Activated CD8-positive, alpha-beta memory T cell treated with anti-CD3 and anti-CD28 coated beads, Interleukin-2, amount 10 ng/mL, durations not matched to agents 7 days and 5 days (primary cell): ENCODE measurements at places on chromosomes 1 and 21.

DNA sequence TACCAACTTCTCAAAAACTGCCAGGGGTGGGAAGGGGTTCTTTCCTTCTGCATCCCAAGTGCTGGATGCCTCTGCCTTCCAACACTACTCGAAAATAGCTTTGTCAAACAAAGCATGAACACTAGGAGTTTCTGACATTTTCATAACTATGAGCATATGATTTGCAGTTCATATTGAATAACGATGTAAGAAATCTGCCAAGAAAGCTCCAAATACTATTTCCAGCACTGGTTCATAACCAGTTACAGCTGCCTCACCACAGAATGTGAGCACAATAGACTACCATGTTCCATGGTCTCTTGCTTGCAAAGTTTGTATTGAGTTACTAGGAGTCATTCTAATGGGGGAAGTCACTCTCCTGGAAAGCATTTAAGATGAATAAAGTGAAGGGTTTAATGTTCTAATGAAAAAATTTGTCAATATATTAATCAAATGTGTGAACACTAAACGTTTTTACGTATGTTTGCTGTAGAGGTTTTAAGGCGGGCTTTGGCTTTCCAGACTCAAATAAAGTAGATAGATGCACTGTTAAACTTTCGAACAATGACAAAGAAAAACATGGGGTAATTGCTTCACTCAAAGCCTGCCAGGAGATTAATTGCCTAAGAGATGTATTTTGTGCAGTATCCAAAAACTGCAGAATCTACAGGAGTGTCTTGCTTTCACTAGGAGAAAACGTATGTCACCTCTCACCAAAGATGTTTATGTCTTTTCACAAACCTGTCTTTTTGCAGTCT is 78.6 kb upstream of the UBE2U start:
- H3K27ac ChIP-seq, result no peak overlapping the region
- H3K36me3 ChIP-seq, result no peaks in the 10 kb centered on the region
- DNase-seq, result no peak
- H3K27me3 ChIP-seq, result peaks cover 29% of the 10 kb centered on the region

- H3K4me3 ChIP-seq, result no peak overlapping the region
- no peak for DNase-seq
- H3K36me3 ChIP-seq, result no peaks in the 10 kb centered on the region
- H3K27me3 ChIP-seq, result no peaks in the 10 kb centered on the region
- H3K4me1 ChIP-seq, result no peaks in the 10 kb centered on the region
- H3K27ac ChIP-seq, result no peak overlapping the region
Measured at GRCh38 chr1:216926720-216927510, 203.7 kb upstream of the ESRRG start.

- no peak overlapping the region for H3K27ac ChIP-seq
- no peaks in the 10 kb centered on the region for H3K4me1 ChIP-seq
- H3K4me3 ChIP-seq, result no peak overlapping the region
- DNase-seq, result no peak
- H3K27me3 ChIP-seq, result no peaks in the 10 kb centered on the region
Measured at GRCh38 chr1:215682232-215682631, 115.1 kb downstream of the KCTD3 start.

- peaks cover 42% of the 10 kb centered on the region for H3K27me3 ChIP-seq
- H3K4me3 ChIP-seq, result no peak overlapping the region
- H3K36me3 ChIP-seq, result no peaks in the 10 kb centered on the region
- no peak for DNase-seq
Measured at GRCh38 chr1:21534674-21535378, 25.6 kb downstream of the ALPL start.
